Smooth muscle cell of the umbilical artery (primary cell): ENCODE measurements at places on chromosomes 2 and 18. TPM values are rescaled to one million over a fixed set of nuclear protein-coding genes. Genes with fewer than 3 reads are reported as not detected.

Gene ABCG5
- total RNA-seq: not detected in 2 replicates

Gene RAB17
- total RNA-seq: 0.59 and 0.60 TPM in 2 replicates

Gene QPCT
- total RNA-seq: 44.2 and 44.5 TPM in 2 replicates

Gene CCDC141
- not detected in 2 replicates for total RNA-seq

Gene NEDD4L
- 7.4 and 9.4 TPM in 2 replicates for total RNA-seq

Gene COLEC11
- 0.18 and 2.4 TPM in 2 replicates for total RNA-seq

Gene RAMP1
- total RNA-seq: 0.23 and 1.5 TPM in 2 replicates

Gene CCDC121
- 0.83 and 1.8 TPM in 2 replicates for total RNA-seq

Gene MAPRE2
- 15.4 and 24.7 TPM in 2 replicates for total RNA-seq

Gene NPPC
- not detected in 2 replicates for total RNA-seq

Gene MAL
- total RNA-seq: not detected in 2 replicates

Gene CROCC2
- not detected in 2 replicates for total RNA-seq

Gene C2orf72
- total RNA-seq: 1.1 and 1.2 TPM in 2 replicates

Gene CAPG
- total RNA-seq: 49.6 and 50.7 TPM in 2 replicates

Gene PARD3B
- 11.9 and 13.0 TPM in 2 replicates for total RNA-seq

Gene RAB6D
- not detected in 2 replicates for total RNA-seq

Gene TM4SF20
- not detected in 2 replicates for total RNA-seq

Gene C1QL2
- total RNA-seq: not detected in 2 replicates

Gene COL4A3
- total RNA-seq: under 0.01 TPM in 1 of 2 replicates, not detected in the other

Gene M1AP
- under 0.01 and 0.05 TPM in 2 replicates for total RNA-seq

Gene OLA1
- total RNA-seq: 79.6 and 108 TPM in 2 replicates

Gene SLC30A3
- total RNA-seq: 0.09 TPM in 1 of 2 replicates, not detected in the other

Gene KYNU
- 0.18 and 1.8 TPM in 2 replicates for total RNA-seq

Gene SPP2
- total RNA-seq: not detected in 2 replicates

Gene REL
- total RNA-seq: 3.9 and 6.6 TPM in 2 replicates

Gene LMAN2L
- 37.8 and 45.1 TPM in 2 replicates for total RNA-seq

Gene MC5R
- total RNA-seq: not detected in 2 replicates

Gene INPP5D
- 0.59 and 2.4 TPM in 2 replicates for total RNA-seq

Gene LRP2
- total RNA-seq: not detected in 2 replicates

Gene PGAP1
- 11.0 and 11.5 TPM in 2 replicates for total RNA-seq

Gene SPC25
- total RNA-seq: 0.30 and 3.6 TPM in 2 replicates
